ENCODE measurements at places on chromosomes 12 and 14.

GRCh38 chr12:118851891-118852290 lies 129.4 kb upstream of the SRRM4 start:
- DNase-seq = no peak

DNA sequence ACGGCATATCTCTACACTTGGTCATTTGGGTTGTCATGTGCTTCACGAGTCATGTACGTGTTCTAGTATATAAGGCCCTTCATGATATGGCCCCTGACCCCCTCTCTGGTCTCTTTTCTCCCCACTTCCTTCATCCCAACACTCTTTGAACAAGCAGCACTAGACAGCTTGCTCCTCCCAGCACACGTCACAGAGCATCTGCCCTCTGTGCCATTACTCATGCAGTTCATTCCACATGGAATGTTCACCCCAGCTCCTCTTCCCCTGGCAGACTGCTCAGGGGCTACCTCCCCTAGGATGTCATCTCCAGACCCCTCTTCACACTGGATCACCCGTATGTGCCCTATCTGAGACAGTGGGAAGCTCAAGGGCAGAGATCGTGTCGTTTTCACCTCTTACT lies 14.1 kb upstream of the LRP1-AS start:
- DNase-seq = no peak

DNA sequence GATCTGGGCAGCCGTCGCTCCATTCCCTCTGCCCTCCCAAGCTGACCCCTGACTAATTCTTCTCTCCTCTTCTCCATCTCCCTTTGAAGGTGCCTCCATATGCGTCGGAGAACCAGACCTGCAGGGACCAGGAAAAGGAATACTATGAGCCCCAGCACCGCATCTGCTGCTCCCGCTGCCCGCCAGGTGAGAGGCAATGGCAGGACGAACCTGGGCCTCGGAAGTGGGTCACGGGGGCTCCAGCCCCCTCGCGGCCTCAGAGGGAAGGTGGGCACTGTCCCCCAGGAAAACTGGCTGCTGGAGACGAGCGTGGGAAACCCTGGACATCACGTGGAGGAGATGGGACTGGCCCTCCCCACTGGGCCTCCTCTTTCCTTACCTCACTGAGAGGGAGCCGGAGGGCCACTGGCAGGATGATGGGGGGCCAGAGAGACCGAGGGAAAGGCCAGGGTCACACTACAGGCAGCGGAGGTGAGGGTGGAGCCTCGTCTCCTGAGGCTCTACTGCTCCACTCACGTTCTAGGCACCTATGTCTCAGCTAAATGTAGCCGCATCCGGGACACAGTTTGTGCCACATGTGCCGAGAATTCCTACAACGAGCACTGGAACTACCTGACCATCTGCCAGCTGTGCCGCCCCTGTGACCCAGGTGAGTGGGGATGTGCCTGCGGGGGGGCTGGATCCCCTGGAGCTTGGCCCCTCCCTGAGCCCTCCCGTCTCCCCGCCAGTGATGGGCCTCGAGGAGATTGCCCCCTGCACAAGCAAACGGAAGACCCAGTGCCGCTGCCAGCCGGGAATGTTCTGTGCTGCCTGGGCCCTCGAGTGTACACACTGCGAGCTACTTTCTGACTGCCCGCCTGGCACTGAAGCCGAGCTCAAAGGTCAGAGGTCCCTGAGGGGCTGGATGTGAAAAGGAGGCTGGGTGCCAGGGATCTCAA lies 806 bp downstream of the LTBR start:
- DNase-seq = no peak

- DNase-seq = no peak
Observed at GRCh38 chr14:72154645-72155378, 222.6 kb downstream of the RGS6 start.

- DNase-seq = no peak
Observed at GRCh38 chr12:75820071-75820470, 211.5 kb downstream of the PHLDA1 start.

GRCh38 chr14:100334904-100335303 lies 11.8 kb downstream of the SLC25A47 start:
- no peak for DNase-seq

DNA sequence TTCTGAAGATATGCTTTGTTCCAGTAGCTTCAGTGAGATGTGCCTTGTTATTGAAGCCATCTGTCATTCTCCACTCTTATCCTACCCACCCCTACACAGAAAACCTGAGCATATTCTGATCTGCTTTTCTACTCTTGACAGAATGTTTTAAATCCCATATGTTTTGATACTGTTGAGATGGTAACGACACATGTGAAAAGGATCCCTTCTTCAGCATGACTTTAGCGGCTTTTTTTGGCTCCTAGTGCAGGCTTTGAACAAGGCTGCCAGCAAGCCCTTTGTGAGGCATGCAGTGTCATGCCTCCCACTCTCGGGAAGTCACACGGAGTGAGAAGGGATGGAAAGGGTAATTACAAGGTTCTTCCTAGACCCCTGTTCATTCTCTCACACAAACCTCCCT lies 228.8 kb upstream of the RGS6 start:
- no peak for DNase-seq

GRCh38 chr12:116650062-116650461 lies 87.8 kb downstream of the SPRING1 start:
- no peak for DNase-seq

DNA sequence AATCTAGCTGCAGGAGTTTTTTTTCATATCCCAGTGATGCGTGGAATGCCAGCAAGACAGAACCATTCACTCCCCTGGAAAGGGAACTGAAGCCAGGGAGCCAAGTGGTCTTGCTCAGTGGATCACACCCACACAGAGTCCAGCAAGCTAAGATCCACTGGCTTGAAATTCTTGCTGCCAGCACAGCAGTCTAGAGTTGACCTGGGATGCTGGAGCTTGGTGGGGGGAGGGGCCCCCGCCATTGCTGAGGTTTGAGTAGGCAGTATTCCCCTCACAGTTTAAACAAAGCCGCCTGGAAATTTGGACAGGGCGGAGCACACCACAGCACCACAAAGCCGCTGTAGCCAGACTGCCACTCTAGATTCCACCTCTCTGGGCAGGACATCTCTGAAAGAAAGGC lies 86.9 kb upstream of the STXBP6 start:
- DNase-seq = no peak

GRCh38 chr12:91892081-91892855 lies 253.4 kb downstream of the BTG1 start:
- DNase-seq = no peak

- no peak for DNase-seq
Observed at GRCh38 chr12:24780697-24781368, 168.1 kb downstream of the BCAT1 start.

GRCh38 chr14:69581316-69581935 lies 6.8 kb upstream of the CCDC177 start:
- no peak for DNase-seq

- DNase-seq = no peak
Observed at GRCh38 chr12:25041006-25041741, 92.3 kb upstream of the BCAT1 start.
